ENCODE measurements at places on chromosomes 7 and 10.

- DNase-seq = no peak
These were observed 108.9 kb downstream of the ARID5B start for GRCh38 chr10:62010366-62010765.

GRCh38 chr7:92880212-92881090, 44.1 kb upstream of the CDK6 start:
- DNase-seq = peak; percentile 22

DNA sequence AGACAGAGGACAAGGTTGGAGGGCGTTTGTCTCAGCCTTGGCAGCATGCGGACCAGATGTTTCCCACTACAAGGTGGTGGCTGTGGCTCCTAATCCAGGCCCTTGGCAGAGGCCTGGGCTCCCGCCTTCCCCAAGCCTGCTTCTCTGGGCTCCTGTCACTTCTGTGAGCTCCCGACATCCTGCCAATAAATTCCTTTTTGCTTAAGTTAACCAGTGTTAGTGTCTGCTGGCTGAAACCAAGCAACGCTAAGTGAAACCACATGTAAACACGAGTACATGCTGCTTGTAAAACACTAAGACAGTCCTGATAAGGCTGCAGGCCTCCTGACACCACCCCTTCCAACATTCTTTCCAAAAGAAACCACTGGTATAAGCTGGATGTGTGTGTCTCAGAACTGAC, 263.6 kb upstream of the ZMIZ1 start:
- DNase-seq = peak; percentile 7

DNA sequence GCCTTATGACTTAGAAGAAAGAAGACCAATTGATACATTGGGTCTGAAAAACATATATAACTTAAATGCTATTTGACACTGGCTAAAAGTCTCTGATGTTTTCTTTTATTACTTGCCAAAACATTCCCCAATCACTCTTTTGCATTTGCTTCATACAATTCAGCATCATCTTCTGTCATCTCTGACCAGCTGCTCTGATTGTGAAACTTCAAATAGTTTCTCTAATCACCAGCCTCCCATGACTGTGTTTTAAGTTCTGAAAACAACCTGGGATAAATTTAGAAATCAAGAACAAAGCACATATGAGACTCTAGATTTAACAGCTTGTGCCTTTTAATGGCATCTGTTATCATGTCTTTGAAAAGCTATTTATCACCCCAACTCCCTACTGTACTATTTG, 208.4 kb upstream of the KCND2 start:
- peak; percentile 71 for DNase-seq

GRCh38 chr7:191981-192649, at the start of gene FAM20C:
Gene FAM20C, plus strand, starts transcription at chr7:192571. Its CDS starts 629 bp downstream, at chr7:193200.
- peak; percentile 84 for DNase-seq

DNA sequence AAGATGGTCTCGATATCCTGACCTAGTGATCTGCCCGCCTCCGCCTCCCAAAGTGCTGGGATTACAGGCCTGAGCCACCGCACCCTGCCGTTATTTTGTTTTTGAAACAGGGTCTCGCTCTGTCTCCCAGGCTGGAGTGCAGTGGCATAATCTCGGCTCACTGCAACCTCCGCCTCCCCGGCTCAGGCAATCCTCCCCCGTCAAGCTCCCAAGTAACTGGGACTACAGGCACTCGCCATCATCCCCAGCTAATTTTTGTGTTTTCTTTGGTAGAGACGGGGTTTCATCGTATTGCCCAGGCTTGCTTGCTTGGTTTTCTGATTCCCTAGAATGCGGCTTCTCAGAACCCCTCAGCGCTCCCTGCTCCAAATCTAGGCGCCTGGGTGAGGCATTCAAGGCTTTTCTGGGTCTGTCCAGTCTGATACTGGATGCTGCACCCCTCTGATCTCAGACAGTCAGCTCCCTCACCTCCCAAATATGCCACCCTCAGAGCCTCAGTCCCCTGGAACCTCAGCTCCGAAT, 1.3 kb downstream of the TFR2 start:
- no peak for DNase-seq

DNA sequence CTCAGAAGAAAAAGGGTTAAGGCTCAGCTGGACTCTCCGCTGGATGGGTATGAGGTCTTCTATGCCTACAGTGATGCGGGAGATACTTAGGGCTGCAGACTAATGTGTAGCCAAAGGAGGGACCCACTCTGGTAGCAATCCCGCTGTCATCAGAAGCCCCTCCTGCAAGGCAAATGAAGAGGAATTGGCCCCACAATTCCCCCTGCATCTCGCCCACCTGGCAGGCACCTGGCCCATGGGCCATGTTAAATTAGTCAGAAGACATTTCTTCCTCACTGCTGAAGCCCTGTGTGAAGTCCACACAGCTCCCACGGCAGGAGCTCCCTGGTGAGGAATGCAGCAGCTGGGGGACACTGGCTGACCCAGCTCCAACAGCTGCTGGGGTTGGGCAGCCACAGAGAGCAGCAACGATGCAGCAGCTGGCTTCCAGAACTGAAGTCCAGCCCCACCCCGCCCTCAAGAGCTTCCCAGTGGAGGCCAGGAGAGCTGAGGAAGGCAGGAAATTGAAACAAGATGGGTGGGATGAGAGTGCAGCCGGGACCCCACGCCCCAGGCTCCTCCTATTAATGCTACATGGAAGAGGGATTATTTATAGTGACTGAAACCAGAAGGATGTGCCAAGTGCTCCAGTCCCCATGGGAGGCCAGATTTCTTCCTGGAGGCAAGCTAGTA, 5.5 kb downstream of the VSTM4 start:
- no peak for DNase-seq

GRCh38 chr7:47669901-47670384, 88.0 kb upstream of the TNS3 start:
- no peak for DNase-seq

- DNase-seq = no peak
These were observed 72.7 kb downstream of the LHPP start for GRCh38 chr10:124534231-124534798.

DNA sequence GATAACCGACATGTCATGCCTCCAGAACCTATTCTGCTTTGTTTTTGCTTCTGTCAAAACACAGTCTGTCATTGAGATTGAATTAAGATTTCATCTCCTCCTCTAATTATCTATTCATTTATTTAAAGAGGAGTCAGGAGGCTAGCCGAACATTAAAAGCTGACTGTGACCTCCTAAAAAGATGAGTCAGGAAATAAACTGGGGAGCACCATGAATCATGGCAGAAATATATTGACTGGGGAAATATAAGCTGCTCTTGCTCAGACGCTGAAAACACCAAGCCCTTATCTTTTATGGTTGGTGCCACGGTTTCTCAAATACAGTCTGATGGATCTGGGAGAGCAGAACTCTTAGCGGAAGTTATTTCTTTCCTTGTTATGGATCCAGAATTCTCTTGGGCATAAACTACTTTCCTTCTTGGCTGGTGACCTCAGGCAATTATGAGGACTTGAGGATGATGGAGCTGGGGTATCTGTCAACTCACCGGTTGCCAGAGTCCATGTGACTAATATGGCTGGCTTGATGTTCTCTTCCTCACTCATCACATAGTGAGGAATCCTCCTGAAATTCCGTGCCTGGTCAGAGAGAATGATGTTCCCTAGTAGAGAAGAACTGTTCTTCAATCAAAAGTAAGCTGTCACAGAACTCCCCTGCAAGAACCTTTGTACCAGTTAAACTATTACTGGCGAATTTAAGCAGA, 307.6 kb upstream of the PHYHIPL start:
- DNase-seq = peak; percentile 20

GRCh38 chr7:101691822-101692384, 62.8 kb upstream of the MYL10 start:
- no peak for DNase-seq
